ENCODE measurements at places on chromosomes 6 and 20.

- DNase-seq = no peak
Observed at GRCh38 chr6:14339711-14340584, 222.4 kb downstream of the CD83 start.

DNA sequence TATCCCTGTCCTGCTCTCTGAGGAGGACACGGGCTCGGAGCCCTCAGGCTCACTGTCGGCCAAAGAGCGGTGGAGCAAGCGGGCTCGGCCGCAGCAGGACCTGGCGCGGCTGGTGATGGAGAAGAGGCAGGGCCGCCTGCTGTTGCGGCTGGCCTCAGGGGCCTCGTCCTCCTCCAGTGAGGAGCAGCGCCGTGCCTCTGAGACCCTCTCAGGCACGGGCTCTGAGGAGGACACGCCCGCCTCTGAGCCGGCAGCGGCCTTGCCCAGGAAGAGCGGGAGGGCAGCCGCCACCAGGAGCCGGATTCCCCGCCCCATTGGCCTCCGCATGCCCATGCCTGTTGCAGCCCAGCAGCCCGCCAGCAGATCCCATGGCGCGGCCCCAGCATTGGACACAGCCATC, 14.2 kb upstream of the SLC22A7 start:
- DNase-seq = no peak

GRCh38 chr20:42179768-42180167, 561.6 kb upstream of the CHD6 start:
- DNase-seq = peak; percentile 26

GRCh38 chr20:56628873-56629463, at the start of gene TFAP2C:
Gene TFAP2C (plus strand): TSS chr20:56629306. CDS start chr20:56629545, 239 bp downstream.
- DNase-seq = peak; percentile 65

- no peak for DNase-seq
Observed at GRCh38 chr6:36139431-36139830, 9.1 kb downstream of the MAPK13 start.

- no peak for DNase-seq
Observed at GRCh38 chr20:46559685-46560440, 9.4 kb upstream of the OCSTAMP start.

DNA sequence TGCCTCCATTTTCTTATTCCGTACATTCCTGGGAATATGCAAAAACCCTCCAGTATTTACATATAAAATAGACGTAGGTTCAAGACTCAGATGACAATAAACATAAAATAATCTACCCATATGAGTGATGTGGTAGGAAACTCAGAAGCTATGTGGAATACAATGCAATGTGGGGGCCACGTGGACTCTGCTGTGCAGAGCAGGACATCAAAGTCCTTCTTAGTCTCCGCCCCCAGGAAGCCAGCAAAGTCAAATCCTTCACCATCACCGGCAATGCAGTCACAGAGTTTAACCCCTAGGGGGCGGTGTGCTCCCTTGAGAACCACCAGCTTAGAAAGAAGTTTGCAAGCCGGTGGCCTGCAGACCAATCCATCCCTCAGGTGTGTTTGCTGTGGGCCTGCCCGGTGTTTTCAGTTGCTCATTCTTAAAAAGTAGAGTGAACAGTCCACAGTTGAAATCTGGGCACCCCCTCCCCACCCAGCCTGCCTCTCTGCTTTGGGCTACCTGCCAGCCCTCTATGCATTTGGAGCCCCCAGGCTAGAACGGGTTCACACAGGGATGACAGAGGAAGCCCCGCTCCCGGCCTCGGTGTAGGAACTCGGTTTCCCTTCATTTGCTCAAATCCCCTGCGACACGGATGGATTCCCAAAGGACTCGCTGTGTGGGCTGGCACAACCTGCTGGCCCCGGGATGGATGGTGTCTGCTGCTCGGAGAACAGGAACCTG, 59.9 kb downstream of the SULF2 start:
- peak; percentile 81 for DNase-seq

GRCh38 chr6:22801831-22802230, 232.5 kb downstream of the HDGFL1 start:
- no peak for DNase-seq

GRCh38 chr6:33442283-33442682, 12.1 kb upstream of the ZBTB9 start:
- DNase-seq = no peak

GRCh38 chr20:48387675-48388074, 440.1 kb downstream of the PREX1 start:
- DNase-seq = no peak

- no peak for DNase-seq
Observed at GRCh38 chr6:141963543-141964295, 169.0 kb upstream of the GJE1 start.

- DNase-seq = no peak
Observed at GRCh38 chr20:19269737-19270340, 57.4 kb downstream of the SLC24A3 start.

DNA sequence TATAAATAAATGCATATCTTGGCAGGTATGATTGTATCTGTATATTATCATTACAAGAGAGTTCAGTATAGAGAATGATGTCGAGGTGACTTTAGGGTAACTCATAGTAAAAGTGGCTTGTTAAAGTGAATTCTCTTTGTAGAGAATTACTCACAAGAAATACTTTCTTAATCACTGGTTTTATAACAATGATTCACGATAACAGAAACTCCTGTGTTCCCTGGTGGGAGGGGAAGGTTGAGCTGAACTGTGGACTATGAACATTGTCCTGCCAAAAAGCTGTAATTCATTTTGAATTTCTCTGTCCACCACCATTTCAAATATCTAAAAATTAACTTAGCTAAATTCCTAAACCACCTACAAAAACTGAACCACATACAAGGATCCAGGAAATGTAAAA, 7.7 kb downstream of the TPMT start:
- peak; percentile 83 for DNase-seq

DNA sequence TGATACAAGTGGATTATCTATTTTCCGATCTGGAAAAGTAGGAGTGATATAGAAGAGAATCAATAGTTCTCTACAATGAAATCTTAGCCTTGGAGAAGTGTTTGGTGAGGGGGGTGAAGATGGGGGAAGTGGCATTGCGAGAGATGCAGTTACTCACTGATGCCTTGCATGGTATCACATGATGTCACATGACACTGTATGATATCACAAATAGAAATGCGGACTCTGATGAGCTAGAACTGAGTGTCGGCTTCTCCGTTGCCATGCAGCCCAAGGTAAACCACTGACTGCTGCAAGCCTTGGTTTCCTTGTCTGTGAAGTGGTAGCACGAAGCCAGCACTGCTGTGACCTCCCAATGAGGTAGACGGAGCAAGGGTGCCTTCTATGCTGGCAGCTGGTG, 403.3 kb upstream of the AGPAT4 start:
- DNase-seq = no peak

DNA sequence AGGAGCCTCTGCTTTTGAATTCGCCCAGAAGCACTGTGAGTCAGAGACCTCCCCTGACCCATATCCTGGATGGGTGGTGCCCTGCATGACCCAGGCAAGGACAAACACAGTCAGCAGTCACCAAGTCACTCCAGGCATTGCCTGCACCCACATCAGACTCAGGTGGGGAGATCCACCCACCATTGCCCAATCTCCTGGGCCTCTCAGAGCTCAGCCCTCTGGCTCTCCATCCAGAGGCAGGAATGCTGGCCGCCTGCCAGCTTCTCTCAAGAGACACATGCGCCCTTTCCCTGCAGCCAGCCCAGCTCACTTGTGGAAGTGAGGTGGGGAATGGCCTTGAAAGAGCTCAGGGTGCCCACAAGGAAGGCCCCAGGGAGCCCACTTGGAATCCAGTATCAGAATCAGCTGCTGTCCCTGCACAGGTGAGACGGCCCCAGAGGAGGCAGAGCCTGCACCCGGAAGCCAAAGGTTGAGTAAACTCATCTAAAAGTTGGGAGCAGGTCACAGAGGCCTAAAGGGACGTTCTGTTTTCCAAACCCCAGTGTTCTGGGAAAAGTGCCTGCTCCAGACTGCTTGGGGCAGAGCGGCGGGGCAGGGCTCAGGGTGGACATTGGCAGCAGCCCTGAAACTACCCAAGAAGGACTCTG, 129.8 kb downstream of the PREX1 start:
- DNase-seq = peak; percentile 85

- DNase-seq = no peak
Observed at GRCh38 chr20:61724376-61724775, 341.3 kb downstream of the TAF4 start.

GRCh38 chr20:16451982-16452381, 121.3 kb downstream of the KIF16B start:
- no peak for DNase-seq

DNA sequence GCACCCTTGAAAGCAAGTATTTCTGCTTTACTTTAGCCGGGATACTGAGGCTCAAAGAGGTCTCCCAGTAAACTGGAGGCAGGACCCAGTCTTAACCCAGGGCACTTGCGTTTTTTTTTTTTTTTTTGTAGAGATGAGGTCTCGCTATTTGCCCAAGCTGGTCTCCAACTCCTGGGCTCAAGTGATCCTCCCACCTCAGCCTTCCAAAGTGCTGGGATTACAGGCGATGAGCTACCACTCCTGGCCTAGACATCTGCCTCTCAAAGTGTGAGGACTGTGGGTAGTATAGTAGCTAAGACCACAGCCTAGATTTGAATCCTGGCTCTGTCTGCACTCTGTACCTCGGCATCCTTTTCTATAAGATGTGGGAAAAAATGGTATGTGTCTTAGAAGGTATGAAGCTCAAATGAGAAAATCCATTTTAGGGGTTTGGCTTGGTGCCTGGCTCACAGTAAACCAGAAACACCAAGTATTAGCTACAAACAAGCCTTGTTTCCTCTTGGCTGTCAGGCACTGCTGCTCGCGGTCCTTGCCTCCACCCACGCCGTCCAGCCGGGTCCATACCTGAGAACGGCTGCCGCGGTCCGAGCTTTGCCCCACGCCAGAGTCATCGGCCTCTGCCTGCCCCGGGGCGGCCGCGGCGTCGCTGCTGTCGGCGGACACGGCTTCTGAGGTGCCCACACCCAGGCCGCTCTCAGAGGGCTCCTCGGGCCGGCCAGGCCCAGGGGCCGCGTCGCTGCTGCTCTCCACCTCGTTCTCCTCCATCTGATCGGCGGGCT, 1.2 kb downstream of the ZNF335 start:
- DNase-seq = peak; percentile 25

DNA sequence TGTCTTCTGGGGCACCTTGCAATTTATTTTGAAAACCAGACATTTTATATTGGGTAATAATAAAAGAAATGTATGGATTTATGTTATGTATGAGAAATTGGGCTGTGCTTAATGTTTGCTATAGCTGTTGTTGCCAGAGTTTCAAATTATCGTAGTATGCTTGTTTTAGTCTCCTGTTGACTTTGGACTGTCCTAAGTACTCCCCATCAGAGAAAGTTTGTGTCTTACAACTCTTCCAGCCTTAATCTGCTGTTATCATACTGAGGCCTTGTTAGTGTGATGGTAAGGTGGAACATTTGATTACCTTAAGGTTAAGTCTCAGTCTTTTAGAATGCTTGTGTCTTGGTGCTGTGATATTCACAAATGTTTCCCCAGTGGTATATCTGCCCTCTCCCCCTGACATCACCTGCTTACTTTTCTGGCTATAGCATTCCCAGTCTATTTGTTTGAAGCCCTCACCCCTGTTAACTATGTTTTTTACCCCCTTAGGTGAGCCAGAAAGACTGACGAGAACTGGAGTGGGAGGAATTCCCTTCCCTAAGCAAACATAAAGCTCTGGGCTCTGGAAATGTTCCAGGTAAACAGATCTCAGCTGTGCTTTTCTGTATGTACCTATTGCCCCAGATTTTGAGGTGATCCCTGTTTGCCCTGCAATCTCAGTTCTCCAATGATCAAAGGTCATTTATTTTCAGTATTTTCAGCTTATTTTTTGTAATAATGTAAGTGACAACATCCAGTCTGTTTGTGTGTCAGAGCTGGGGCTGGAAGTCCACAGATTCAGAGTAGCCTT, 581.1 kb upstream of the CITED2 start:
- DNase-seq = no peak

- DNase-seq = peak; percentile 20
Observed at GRCh38 chr20:37297066-37297736, 7.7 kb downstream of the MANBAL start.

- DNase-seq = no peak
Observed at GRCh38 chr6:19925533-19925932, 88.4 kb downstream of the ID4 start.

- DNase-seq = peak; percentile 70
Observed at GRCh38 chr6:7617801-7618764, 28.1 kb downstream of the SNRNP48 start.

DNA sequence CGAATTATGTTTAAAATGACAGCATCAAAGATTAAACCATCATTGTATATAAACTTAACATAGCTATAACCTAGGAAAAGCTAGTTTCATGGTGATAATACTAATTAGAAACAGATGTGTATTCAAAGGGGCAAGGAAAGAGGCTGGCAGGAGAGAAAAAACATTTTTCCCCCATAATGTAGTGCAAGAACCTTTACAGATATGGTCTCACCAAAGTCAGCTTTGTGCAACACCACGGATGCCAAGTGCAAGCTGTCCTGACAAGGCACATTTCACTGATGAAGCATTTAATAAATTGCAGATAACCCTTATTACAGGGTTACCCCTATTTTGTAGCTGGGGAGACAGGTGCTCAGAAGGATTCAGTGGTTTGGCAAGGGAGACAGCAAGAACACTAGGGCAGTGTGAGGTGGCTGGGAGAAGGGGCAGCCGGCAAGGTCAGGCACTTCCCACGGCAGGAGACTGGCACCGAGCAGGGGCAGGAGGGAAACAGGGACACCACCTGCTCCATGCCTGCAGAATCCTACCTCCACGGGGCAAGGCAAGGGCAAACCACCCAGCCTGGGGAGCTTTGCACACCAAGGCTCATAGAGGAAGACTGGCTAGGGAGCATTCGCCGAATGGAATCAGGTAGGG, 6.5 kb downstream of the RPS6KA2 start:
- DNase-seq = no peak

DNA sequence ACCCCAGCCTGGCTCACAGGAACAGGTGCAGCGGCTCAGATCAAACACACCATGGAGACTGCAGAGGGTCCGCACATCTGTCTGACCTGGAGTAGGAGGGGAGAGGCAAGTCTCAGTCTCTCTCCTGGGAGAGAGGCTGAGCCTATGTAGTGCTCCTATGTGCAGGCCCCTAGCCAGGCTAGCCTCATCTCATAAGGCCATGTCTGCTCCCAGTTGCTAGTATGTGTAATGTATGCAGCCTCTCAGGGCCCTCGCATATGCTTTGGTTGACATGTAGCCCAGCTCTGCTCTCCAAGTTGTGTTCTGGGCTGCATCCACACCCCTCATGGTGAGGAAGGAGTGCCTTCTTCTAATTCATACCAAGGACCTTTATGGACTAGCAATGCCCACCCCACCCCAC, 11.8 kb downstream of the TNXB start:
- no peak for DNase-seq

- DNase-seq = no peak
Observed at GRCh38 chr6:12026120-12026519, 14.0 kb downstream of the HIVEP1 start.

DNA sequence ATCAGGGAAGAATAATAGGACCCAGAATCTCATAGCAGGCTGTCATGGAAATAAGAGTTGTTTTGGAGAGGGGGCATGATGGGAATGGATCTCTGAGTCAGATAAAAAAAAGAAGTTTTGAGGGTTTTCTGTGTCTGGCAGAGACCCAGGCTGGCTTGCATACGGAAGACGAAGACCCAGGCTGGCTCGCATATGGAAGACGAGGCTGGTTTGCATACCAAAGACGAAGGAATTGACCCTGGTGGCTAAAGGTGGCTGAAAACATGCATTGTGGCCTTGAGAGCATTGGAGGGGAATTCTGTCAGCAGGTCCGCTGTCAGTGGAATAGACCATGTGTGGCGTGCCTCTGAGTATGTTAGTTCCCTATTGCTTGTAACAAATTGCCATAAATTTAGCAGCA, 335.1 kb downstream of the BTBD3 start:
- DNase-seq = no peak

- DNase-seq = no peak
Observed at GRCh38 chr6:12748815-12749521, 32.4 kb downstream of the PHACTR1 start.

GRCh38 chr20:37907677-37908401, 4.9 kb downstream of the VSTM2L start:
- peak; percentile 83 for DNase-seq

Data from kidney tubule cell (primary cell).